ENCODE measurements at places on chromosomes 1 and 21. TPM values are rescaled to one million over a fixed set of nuclear protein-coding genes. Genes with fewer than 3 reads are reported as not detected.

DNA sequence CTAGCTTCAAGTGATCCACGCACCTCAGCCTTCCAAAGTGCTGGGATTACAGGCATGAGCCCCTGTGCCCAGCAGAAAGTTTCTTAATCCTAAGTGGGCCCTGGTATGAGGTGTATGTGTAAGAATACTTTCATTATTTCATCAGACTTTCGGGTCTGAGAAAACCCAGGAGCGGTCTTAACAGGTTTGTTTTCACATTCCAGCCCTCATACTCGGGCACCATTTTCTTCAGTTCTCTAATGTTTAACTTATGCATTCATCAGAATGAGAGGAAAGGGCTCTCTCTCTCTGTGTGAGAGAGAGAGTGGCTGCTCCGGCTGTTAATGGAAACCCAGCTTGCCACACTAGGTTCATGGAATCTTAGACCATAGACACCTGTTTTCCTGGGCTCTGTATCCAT lies 4.2 kb upstream of the PADI1 start:
- no peaks in the 10 kb centered on the region for H3K36me3 ChIP-seq
- peaks cover 14% of the 10 kb centered on the region for H3K4me1 ChIP-seq
- no peak overlapping the region for H3K27ac ChIP-seq
- H3K27me3 ChIP-seq = no peaks in the 10 kb centered on the region
- no peak overlapping the region for H3K4me3 ChIP-seq
- DNase-seq = peak; percentile 29

- H3K27ac ChIP-seq = no peak overlapping the region
- no peak for DNase-seq
- no peak overlapping the region for H3K4me3 ChIP-seq
- peaks cover 5% of the 10 kb centered on the region for H3K4me1 ChIP-seq
- no peaks in the 10 kb centered on the region for H3K36me3 ChIP-seq
Measured at GRCh38 chr1:59298710-59299346, 1.9 kb downstream of the FGGY start.

DNA sequence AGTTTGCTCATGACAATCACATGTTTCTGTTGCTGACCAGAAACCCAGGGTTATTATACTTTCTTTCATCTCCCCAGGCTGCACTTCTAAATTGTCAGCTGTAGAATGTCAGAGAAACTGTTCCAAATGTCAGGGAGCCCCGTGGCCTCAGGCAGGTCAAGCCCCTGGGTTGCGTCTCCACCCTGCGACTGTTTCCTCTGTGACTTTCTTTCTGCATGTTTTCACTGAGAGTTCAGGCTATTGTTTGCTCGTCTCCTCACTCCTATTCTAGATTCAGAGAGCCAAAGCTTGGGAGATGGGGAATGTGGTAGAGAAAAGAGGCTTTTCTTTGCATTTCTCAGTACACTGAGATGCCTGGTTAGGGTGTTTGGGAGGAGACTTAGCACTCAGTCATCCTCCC lies 97.4 kb downstream of the CENPF start:
- DNase-seq = no peak
- H3K27me3 ChIP-seq = no peaks in the 10 kb centered on the region
- no peaks in the 10 kb centered on the region for H3K36me3 ChIP-seq
- H3K4me1 ChIP-seq = no peaks in the 10 kb centered on the region
- peak overlapping the region; percentile 75 for H3K27ac ChIP-seq

DNA sequence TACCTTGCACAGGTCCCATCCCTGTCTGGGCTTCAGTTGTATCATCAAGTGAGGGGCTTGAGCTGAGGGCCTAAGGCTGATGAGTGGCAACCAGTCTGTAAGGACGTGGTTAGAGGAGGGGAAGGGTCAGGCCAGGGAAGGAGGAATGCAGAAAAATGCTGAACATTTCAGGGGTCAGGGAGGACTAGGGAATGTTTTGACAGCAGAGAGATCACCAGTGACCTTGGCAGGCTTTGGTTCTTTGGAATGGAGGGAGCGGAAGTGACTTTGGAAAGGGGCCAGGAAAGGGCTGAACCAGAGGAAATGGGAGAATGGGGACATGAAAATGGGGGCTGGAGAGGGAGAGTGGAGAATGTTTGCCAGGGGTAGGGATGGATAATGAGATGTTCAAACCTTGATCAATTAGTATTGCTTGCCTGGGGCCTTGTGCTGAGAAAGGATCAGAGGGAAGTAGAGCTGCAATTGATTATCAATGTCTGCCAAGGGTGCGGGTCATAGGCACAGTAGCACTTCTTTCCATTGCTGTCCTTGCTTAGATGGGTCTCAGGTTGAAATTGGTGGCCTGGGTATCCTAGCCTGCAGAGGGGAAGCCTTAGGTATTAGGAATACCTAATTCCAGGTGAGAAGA lies 7.4 kb downstream of the LDLRAP1 start:
- no peak overlapping the region for H3K4me3 ChIP-seq
- no peak for DNase-seq
- no peaks in the 10 kb centered on the region for H3K36me3 ChIP-seq
- H3K27ac ChIP-seq = no peak overlapping the region
- no peaks in the 10 kb centered on the region for H3K27me3 ChIP-seq

DNA sequence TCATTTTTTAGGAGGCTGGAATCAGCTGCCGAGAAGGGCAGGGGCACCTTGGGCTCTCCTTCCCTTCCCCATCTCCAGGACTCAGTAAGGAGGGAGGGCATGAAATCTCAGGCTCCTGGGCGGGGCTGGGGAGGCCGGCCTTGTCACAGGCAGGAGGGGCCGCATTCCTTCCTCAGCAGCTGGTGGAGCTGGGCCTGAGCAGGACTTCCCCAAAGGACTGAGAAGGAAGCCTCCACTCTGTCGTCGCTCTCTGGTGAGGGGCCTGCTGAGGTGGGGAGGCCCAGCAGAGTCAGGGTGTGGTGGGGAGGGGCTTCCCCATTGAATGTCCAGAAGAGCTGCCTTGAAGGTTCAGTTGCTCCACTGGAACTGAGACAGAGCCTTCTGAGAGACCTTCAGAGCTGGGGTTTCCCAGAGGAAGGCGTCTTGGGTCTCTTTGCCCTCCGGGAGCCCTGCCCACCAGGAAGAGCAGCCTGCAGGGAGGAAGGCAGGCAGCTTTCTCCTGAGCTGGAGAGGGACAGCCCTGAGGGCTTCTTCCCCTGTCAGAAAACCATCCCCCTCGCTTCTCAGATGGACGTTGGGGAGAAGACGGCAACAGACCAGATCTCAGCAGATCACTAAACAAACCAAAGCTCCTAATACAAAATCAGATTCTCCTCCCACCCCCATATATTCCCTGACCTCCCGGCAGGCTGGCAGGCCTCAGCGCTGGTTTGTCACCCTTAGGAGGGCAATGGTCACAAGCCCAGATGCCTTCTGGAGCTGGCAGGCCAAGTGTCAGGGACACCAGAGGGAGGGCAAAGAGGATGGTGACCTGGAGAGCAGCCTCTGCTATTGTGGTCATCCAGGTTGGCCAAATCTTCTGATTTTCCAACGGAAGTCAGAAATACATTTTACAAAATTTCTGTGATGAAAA lies 10.7 kb downstream of the KCNA10 start:
- no peak overlapping the region for H3K4me3 ChIP-seq
- DNase-seq = peak; percentile 91
- peaks cover 6% of the 10 kb centered on the region for H3K4me1 ChIP-seq
- H3K27me3 ChIP-seq = no peaks in the 10 kb centered on the region
- no peak overlapping the region for H3K27ac ChIP-seq

B4GALT2 gene
- total RNA-seq = 51.7 TPM

PTPRC gene
- 0.34 TPM for total RNA-seq

PCBP3 gene
- total RNA-seq = 3.3 TPM

PGM1 gene
- 165 TPM for total RNA-seq

FNDC7 gene
- not detected for total RNA-seq

Data from endodermal cell (in vitro differentiated cells).